Activated CD4-positive, alpha-beta T cell treated with anti-CD3 and anti-CD28 coated beads, Interleukin-2, amount 10 ng/mL, durations not matched to agents 24 days and 14 days (primary cell): ENCODE measurements at places on chromosomes 7 and 10. TPM values are rescaled to one million over a fixed set of nuclear protein-coding genes. Genes with fewer than 3 reads are reported as not detected.

The PLXNA4 gene
- total RNA-seq, result 0.54 and 0.70 TPM in 2 replicates

The DDX56 gene
- 162 and 172 TPM in 2 replicates for total RNA-seq

The GNGT1 gene
- not detected in 2 replicates for total RNA-seq

The SPDYE8 gene
- not detected in 2 replicates for total RNA-seq

DNA sequence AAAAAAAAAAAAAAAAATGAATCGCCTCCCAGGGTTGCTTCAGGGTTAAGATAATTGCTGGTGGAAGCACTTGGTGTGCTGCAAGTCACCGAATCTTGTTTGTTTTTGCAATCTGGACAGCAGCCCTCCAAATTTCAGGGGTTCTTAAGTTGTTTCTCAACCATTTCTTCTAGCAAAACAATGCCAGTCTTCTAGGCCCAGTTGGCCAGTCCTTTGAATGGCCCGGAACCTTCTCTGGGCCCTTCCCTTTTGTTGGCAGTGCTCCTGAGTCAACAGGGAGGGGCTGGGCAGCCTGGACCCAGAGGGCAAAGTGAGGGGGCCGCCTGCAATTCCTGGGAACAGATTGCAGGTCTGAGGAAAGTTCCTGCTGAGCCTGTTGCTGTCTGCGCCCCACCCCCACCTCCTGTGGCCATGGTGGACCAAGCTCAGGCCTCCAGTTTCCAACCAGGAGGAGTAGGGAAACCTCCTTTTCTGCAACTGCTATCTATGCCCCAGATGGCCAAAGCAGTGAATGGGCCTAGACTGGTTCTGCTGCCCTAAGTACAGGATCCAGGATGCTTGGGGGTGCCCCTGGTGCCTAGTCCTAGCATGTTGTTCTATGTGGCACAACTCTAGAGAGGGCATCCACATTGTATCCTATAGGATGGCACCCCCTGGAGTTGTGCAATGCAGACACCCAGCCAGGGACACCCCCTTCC lies 31.4 kb upstream of the PDCD4 start:
- DNase-seq, result no peak

GRCh38 chr10:78295242-78295641 lies 261.6 kb downstream of the RPS24 start:
- DNase-seq, result no peak
